ENCODE measurements at places on chromosomes 4 and X.

DNA sequence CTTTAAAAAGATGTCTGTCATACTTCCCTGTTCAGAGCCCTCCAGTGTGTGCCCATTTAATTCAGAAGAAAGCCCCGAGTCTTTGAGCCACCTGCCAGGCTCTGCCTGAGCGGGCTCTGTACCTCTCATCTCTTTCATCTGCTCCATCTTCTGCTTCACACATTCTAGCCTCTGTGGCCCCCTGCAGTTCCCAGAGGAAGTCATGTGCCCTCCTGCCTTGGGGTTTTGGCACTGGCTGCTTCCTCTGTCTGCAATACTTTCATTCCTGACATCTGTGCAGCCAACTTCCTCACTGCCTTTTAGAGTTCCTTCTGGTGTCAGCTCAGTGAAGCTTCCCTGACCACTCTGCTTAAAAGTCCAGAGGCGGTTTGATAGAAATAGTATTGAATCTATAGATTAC, 6.2 kb upstream of the STK32B start:
- peak; percentile 64 for DNase-seq

DNA sequence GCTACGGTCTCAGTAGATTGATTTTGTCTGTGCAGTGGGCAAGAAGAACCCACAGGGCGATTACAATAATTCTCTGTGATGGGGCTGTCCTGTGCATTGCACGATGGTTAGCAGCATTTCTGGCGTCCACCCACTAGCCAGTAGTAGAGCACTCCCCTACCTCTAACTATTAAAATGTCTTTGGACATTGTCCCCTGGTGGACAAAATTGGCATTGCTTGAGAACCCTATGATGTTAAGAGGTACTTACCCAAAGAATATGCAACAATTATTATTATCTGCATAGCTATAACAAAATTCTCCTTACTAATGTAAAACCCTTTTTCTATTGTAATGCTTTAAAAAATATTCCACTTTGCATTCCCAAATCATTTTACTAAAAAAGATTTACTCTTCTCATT, 109.5 kb upstream of the VCX3A start:
- DNase-seq, result peak; percentile 0

DNA sequence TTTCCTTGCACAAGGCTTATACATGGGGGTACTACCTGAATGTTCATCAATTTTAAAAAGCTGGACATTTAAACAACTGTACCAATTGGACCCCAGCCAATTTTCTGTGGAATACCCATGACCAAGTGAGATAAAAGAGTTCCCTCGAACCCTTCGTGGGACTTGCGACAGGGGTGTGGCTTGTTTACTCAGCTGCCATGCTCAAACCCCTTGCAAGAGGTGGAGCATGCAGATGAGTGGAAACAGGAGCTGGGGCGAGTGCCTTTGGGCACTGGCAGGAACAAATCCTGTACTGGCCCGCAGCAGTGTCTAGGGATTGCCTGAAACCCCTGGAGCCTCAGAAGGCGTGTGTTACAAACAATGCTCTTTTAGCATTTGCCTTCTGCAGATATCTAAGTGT, 144.2 kb downstream of the PDHA2 start:
- no peak for DNase-seq

DNA sequence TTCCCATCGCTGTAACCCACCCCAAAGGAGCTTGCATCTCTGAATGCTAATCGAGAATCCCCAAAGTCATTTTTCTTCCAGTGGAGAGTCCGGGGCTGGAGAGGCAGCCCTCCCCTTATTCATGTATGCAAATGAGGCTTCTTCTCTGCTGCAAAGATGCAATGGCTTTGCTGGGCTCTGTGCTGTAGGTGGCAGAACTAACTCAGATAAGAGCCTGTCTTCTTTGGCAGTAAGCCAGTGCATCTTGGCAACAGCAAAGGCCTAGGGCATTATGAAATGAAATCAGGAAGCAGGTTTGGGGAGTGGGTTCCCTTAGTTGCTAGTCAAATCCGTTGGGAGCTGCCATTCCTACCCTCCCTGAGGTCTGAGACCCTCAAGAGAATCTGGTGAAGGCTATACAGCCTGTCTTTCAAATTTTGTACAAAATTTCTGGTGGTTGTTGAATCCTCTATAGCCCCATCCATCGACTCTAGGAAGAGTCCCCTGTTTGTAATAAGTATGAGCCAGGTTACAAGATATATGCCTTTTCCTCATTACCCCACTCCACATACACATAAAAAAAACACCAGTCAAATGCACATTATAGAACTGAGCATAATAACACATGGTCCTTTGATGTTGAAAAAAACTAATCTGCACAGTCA, 290.6 kb upstream of the TAPT1 start:
- DNase-seq, result peak; percentile 72

- DNase-seq, result no peak
These were observed 300.7 kb downstream of the USP46 start for GRCh38 chr4:52358366-52358765.

- no peak for DNase-seq
These were observed 12.6 kb downstream of the SSR4 start for GRCh38 chrX:153806999-153807575.

DNA sequence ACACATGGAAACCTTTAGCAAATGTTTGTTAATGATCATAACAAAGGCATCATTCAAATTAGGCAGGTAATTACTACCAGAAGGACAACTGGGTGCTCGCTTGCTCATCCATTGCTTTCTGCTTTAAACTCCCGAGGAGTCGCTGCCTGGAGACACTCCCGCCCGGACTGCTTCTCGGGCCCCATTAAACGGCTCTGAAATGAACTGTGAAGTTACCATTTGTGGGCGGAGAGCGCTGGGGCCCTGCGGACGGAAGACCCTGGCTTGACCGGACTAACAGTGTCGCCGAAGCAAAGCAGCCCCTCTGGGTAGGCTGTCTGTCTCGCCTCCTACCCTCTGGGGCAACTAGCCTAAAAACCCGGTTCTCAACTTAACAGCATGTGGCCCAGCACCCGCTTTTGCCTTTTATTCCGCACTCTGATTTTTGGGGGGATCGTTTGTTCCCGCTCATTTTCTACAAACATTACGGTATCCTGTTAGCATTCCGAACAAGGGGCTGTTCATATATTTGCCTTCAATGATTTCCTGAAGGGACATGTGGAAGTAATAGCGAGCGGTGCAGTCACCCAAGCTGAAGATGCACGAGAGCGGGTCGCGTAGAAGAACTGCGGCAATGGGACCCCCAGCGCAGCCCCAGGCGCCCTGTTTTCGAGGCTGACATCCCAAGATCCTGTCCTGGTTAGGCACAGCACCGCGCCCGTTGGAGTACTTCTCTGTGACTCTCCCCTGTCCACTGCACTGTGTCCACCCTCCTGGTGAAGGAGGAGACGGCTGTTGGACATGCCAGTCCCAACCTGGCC, 1.6 kb upstream of the PDGFRA start:
- DNase-seq, result no peak

GRCh38 chrX:6095469-6095868, 133.2 kb downstream of the NLGN4X start:
- no peak for DNase-seq

DNA sequence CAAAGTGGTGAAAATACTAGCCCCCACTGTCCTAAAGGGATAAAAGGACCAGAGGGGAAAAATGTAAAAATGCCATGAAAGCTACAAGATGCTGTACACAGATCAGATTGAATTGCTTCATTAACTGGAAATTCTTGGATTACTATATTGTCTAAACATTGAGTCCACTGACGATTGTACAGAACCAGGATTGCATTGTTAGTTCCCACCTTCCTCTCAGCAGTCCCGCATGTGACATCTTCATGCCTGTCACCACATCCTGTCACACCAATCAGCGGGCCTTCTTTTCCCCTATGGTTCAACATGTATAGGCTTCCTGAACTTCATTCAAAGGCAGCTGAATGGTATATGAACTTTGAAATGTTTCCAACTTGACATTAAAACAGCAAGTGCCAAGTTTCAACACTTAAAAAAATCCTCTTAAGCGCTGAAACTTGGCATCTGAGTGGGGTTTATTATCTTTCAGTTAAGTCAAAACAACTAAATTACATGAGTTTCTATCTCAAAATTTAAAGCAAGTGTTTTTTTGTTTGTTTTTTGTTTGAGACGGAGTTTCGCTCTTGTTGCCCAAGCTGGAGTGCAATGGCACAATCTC, 24.6 kb downstream of the ZRSR2 start:
- no peak for DNase-seq

GRCh38 chr4:169167957-169168858, 102.5 kb downstream of the SH3RF1 start:
- no peak for DNase-seq

- no peak for DNase-seq
These were observed 15.3 kb downstream of the GPR174 start for GRCh38 chrX:79159800-79160199.

DNA sequence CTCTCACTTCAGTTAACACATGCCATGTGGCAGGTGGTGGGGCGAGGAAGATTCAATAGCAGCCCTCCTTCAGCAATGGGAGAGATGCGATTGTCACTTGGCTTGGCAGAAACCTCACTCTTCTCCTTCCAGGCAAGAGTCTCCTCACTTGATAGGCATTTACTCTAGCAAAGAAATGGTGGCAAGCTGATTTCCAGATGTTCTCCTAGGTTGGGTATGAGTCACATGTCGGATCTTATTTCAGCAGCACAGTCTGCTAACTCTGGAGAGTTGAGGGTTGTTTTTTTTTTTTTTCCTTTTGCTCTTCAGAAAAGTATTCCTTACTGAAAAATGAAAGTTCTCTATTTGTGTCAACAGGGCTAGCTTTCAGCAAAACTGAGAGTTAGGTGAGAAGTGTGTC, 119.5 kb upstream of the CHRDL1 start:
- DNase-seq, result no peak

- DNase-seq, result no peak
These were observed 803 bp downstream of the CNGA1 start for GRCh38 chr4:48015678-48016077.

- DNase-seq, result no peak
These were observed 34.2 kb downstream of the KLF3 start for GRCh38 chr4:38698176-38698575.

- DNase-seq, result no peak
These were observed 38.4 kb upstream of the CLNK start for GRCh38 chr4:10722957-10723356.

DNA sequence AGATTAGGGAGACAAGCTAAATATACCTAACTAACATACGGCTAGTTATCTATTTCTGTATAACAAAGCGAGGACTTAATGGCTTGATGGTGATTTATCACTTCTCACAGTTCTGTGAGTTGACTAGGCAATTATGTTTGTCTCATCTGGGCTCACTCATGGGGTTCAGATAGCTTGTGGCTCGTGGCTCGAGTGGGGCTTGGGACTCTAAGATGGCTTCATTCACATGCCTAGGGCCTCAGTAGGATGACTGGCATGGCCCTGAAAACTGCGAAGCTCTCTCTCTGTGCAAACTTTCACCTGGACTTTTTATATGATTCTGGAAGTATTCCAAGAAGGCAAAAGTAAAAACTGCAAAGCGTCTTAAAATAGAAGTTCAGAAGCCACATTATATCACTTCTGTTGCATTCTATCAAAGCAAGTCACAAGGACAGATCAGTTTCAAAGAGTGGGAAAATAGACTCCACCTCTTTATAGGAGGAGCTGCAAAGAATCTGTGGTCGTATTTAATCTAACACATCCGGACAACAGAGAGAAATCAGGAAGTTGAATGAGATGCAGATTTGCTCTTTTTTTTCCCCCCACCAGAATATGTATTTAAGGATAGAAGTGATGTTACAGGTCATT, 491.2 kb downstream of the INPP4B start:
- peak; percentile 60 for DNase-seq

GRCh38 chrX:135384161-135384836, 37.4 kb upstream of the SMIM10L2A start:
- peak; percentile 9 for DNase-seq

GRCh38 chr4:182825786-182826185, 91.4 kb downstream of the DCTD start:
- DNase-seq, result no peak

DNA sequence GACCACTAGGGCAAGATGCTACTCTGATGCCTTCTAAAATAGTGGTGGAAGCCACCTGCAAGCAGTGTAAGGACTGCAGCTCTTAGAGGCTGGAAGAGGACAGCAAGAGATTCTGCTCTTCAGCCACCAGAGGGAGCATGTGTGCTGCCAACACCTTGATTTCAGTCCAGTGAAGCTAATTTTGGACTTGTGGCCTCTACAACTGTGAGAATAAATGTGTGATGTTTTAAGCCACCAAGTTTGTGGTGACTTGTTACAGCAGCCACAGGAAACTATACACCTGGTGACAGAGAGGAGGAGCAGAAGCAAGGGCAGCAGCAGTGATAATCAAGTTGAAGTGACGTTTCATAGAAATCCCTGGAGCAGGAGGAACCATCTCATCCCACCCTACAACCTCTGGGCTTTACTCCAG, 55.9 kb downstream of the FGFBP1 start:
- DNase-seq, result peak; percentile 88

DNA sequence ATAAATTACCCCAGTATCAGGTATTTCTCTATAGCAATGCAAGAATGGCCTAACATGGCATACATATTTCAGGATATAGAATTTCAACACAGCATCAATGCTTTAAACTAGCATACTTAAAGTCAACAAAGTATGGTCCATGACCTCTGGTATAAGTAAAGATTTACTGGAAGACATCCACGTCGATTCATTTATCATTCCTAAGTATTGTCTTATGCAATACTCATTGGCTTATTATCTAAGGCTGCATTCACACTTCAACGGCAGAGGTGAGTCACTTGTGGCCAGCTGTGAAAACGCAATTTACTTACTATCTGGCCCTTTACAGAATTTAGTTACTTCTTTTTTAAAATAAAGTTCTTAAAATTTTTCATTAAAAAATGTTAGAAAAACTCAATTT, 42.6 kb downstream of the ADGRA3 start:
- peak; percentile 66 for DNase-seq

GRCh38 chr4:106909486-106910188, 126.5 kb downstream of the DKK2 start:
- DNase-seq, result no peak

- DNase-seq, result peak; percentile 16
These were observed 416.6 kb upstream of the MAGEB18 start for GRCh38 chrX:25721564-25721963.

- DNase-seq, result peak; percentile 11
These were observed 223.8 kb downstream of the CPE start for GRCh38 chr4:165602621-165603020.

GRCh38 chr4:1356181-1356998, 9.4 kb downstream of the UVSSA start:
- peak; percentile 78 for DNase-seq

GRCh38 chrX:132127743-132128142, at the start of gene FRMD7:
FRMD7 (minus strand) TSS chrX:132128020; CDS start chrX:132127844, 176 bp downstream.
- DNase-seq, result no peak

- no peak for DNase-seq
These were observed 86.7 kb upstream of the PDHA1 start for GRCh38 chrX:19256986-19257385.

GRCh38 chr4:22551550-22551949, 35.7 kb upstream of the ADGRA3 start:
- DNase-seq, result no peak

GRCh38 chr4:25826074-25826752, 36.6 kb downstream of the SEL1L3 start:
- no peak for DNase-seq

DNA sequence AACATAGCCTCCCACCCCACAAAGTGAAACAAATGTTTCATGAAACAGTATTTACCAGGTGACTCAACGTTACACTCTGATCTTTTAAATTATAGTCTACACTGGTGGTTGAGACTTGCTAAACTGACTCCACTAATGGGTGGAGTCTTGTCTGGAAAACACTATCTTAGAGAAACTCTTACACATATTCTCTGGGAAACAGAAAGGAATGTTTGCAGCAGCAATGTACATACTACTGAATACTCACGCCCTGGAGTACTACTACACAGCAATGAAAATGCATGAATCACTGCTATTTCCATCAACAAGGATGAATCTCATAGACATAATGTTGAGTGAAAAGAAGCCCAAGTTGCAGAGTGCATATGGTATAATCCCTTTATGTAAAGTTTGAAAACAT, 208.5 kb upstream of the IGFBP7 start:
- DNase-seq, result no peak

All from hematopoietic multipotent progenitor cell treated with erythropoietin and hydrocortisone succinate and interleukin-3 and kit ligand, for 6 days (in vitro differentiated cells).